ENCODE measurements at places on chromosomes 12 and 14. TPM values are rescaled to one million over a fixed set of nuclear protein-coding genes. Genes with fewer than 3 reads are reported as not detected.

DNA sequence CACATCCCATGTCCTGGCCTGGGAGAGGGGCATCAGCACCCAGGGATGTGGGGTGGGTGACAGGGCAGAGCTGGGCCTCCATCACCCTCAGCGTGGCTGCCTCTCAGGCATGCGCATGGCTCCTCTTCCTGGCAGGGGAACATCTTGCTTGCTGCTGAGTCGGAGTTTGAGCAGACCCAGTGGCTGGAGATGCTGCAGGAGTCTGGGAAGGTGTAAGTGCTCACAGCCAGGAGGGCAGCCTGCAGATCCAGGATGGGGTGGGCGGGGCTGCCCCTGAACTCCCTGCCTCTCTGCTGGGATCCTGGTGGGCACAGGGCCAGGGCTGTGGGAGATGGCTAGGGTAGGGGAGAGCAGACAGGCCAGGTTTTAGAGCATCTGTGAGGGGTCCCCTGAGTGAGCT lies 16.2 kb downstream of the PLEKHD1 start:
- H3K27ac ChIP-seq: no peak overlapping the region
- no peaks in the 10 kb centered on the region for H3K27me3 ChIP-seq

DNA sequence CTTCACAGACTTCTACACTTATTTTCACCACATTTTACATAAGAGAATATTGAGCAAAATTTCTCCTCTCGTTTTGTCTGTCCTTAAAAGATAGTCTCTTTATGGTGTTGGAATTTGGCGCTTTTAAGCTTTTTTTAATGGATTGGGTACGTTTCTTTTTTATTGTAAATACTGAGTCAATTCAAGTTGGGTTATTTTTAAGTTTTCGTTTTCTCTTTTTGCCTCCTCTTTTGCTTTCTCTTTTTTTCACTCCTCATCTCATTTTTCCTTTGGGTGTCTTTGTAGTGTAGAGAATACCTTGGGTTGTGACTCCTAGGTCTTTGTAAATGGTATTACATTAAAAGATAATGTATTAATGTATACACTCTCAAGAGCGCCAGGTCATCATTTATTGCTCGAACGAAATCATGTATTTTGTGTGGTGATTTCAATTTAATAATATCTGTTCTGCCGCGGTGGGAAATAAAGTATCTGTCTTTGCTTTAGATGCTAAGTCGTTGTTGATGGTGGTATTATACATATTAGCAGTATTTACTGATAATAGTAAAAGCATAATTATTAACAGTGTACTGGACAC lies 845 bp downstream of the TMX1 start:
- no peak for DNase-seq
- H3K4me1 ChIP-seq: peaks cover 6% of the 10 kb centered on the region
- peaks cover 17% of the 10 kb centered on the region for H3K36me3 ChIP-seq
- no peaks in the 10 kb centered on the region for H3K27me3 ChIP-seq
- peak overlapping the region; percentile 75 for H3K27ac ChIP-seq

NPAS3 gene
- total RNA-seq: 1.3 TPM

DNA sequence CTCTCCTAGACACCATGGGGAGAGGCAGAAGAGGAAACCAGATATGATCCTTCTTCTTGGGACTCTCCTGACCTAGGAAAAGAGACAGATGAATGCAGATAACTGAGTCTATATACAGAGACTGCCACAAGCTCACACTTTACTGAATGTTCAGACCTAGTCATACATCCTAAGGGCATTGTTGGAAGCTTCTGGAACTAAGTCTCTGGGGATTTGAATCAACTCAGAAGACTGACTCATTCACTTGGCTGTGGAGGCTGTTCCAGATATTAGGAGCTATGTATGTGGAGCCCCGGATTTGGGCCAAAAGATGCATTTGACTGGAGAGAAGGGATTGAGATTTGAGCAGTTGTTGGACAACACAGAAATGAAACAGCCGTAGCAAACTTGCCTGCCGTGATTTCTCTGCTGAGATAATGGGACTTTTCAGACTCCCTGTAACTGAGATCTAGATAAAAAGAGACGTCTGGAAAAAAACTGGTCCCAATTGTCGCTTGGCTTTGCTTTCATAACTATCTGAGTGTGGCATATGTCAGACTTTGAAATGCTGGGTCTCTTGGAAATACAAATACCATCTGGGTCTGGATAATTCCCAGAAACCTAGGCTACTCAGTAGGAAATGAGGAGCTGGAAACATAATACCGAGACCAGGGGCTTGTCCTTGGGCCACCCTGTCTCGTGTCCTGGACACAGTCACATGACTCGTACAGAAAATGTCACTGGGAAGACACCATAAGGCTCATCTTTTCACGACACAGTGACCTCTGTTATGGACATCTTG lies 396.8 kb downstream of the NUAK1 start:
- H3K27me3 ChIP-seq: no peaks in the 10 kb centered on the region
- no peak overlapping the region for H3K27ac ChIP-seq
- DNase-seq: peak; percentile 12
- no peak overlapping the region for H3K4me3 ChIP-seq

DNA sequence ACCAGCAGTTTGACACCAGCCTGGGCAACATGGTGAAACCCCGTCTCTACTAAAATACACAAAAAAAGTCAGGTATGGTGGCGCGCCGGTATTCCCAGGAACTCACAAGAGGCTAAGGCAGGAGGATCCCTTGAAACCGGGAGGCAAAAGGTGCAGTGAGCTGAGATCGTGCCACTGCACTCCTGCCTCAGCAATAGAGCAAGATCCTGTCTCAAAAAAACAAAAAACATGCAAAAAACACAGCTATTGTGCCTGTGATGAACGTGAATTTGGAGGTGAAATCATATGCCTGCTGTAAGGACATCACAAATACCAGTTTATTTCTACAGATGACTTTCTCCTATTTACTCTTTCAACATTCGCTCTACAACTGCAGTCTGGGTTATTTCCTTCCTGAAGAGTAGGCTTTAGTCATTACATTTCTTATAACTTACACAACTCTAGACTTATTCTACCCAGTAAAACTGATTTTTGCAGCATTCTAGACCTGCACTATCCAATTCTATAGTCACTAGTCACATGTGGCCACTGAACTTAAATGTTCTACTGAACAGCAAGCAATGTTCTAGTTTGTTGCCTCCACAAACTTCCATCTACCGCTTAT lies 48.3 kb downstream of the HNRNPC start:
- no peak for DNase-seq
- H3K27me3 ChIP-seq: no peaks in the 10 kb centered on the region
- peaks cover 93% of the 10 kb centered on the region for H3K36me3 ChIP-seq

OASL gene
- total RNA-seq: not detected

ESPL1 gene
- total RNA-seq: 29.5 TPM

TCL1B gene
- total RNA-seq: not detected

DNA sequence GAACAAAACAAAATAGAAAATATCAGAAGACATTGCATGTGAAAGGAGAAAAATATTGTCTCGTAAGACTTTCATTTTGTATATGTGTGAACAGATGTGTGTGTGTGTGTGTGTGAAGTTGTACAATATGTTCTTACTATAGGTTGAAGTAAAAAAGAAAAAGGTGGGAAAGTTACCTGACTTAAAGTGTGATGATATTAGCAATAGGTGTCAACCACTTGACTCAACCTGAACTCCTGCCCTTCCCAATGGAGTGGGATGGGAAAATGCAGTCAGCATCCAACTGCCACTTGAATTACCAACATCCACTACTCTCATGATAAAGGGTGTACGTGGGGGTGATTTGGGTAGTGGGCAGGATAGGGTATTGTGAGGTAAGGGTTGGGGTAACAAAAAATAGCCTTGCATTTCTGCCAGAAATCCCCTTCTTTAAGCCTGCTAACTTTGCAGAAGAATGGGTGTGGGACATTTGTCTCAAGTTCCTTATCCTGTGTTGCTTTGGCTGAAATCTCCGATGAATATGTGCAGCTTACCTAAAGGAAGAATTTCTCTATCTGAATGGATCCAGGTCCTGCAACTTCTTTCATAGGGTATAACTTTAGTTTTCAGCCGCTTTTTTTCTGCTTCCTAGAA lies 181.6 kb downstream of the CHST11 start:
- H3K27ac ChIP-seq: no peak overlapping the region
- H3K4me3 ChIP-seq: no peak overlapping the region
- DNase-seq: no peak
- H3K4me1 ChIP-seq: no peaks in the 10 kb centered on the region
- H3K36me3 ChIP-seq: no peaks in the 10 kb centered on the region

CYP46A1 gene
- total RNA-seq: 0.10 TPM

ETFBKMT gene
- total RNA-seq: 1.0 TPM

IL31 gene
- not detected for total RNA-seq

ABCC9 gene
- total RNA-seq: 1.2 TPM

DNA sequence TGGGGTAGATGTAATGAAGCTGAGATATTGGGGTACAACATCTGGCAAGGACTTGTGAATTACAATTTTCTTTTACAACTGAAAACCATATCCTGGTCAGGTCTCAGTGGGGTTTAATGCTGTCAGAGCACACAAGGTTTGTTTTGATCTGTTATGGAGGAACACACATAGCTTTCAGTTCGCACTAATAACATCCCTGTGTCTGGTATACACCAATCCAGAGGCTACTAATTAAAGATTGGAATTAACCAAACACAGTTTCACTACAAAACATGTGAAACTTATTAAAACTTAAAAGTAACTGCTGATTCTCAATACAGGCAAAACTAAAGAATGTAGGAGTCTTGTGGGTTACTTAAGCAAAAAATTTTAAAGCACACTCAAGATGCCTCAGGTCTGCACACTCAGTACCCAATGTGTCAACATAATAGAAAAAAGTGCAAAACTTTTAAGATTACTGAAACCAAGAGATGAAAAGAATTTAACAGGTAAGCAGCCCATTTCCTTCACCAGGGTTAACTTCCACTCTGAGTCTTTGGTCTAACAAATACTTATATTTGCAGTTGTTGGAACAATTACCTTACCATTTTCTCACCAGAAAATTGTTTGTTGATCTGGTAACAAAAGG lies 77.4 kb downstream of the LLPH start:
- peaks cover 2% of the 10 kb centered on the region for H3K4me1 ChIP-seq
- no peaks in the 10 kb centered on the region for H3K36me3 ChIP-seq
- no peaks in the 10 kb centered on the region for H3K27me3 ChIP-seq
- H3K27ac ChIP-seq: no peak overlapping the region

GRCh38 chr14:66135831-66136230 lies 350.3 kb upstream of the CCDC196 start:
- no peak for DNase-seq
- H3K4me1 ChIP-seq: no peaks in the 10 kb centered on the region
- H3K4me3 ChIP-seq: no peak overlapping the region
- H3K36me3 ChIP-seq: no peaks in the 10 kb centered on the region
- no peak overlapping the region for H3K27ac ChIP-seq

KRT80 gene
- total RNA-seq: 45.7 TPM

DNA sequence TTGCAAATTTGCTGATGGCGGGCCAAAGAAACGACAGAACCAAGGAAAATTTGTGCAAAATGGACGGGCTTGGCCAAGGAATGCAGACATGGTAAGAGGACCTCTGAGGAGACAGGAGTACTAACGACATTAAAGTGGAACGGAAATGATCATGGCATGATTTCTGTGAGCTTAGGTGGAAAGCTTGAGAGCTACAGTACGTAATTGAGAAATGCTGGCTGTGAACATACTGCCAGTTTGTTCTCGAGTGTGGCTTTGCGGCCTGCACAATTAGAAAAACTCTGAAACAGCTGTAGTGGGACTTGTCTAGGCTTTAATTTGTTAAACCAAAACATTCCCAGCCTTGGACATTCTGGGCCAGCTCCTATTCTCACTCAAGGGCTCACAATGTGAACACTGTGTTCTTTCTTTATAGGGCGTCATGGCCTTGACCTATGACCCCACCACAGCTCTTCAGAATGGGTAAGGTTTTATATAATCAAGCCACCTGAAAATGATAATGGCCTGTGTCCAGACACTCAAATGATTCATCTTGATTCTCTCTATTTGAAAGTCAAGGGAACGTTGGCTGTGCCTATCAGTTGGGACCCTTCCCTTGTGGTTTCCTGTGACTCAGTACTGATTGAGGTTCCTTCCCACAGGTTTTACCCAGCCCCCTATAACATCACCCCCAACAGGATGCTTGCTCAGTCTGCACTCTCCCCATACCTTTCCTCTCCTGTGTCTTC lies 48.5 kb downstream of the BAZ2A start:
- H3K4me3 ChIP-seq: no peak overlapping the region
- no peaks in the 10 kb centered on the region for H3K27me3 ChIP-seq
- no peak for DNase-seq
- H3K36me3 ChIP-seq: peaks cover 3% of the 10 kb centered on the region
- H3K27ac ChIP-seq: no peak overlapping the region

DNA sequence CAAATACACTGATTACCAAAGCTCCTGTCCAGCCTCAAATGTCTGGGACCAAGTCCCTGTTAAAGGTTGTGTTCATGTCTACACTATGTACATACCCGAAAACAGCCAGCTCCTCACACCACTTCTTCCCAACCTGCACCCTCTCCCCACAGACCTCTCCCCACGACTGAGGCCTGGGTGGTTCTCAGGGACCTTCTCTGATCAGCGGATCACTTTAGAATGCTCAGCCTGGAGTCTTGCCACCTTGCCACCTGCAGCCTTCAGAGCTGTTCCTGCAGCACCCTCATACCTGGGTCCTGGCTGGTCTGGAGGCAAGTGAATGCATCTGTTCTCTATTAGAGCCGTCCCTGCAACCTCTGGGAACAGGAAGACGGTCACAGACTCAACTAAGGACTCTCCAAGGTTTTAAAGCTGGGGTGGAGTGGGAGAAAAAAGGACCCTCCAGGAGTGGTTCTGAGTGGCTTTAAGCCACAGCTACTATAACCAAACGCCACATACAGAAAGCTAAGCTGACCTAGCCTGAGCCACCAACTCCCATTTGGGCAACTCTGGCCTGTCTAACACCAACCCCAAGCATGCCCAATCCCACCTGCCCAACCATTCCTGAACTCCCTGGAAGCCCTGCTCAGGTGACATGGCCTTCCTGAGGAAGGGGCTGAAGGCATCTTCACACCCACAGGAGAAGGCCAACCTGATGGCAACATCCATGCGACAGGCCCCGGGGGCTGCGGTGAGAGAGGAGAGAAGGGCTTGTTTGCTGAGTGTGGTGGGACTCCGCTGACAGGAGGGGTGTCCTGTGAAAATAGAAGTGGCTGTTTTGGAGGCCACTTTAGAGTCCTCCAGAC lies 8.6 kb downstream of the KRT2 start:
- no peaks in the 10 kb centered on the region for H3K4me1 ChIP-seq
- H3K27ac ChIP-seq: no peak overlapping the region
- no peaks in the 10 kb centered on the region for H3K36me3 ChIP-seq

BCL2L2 gene
- 22.3 TPM for total RNA-seq

DNA sequence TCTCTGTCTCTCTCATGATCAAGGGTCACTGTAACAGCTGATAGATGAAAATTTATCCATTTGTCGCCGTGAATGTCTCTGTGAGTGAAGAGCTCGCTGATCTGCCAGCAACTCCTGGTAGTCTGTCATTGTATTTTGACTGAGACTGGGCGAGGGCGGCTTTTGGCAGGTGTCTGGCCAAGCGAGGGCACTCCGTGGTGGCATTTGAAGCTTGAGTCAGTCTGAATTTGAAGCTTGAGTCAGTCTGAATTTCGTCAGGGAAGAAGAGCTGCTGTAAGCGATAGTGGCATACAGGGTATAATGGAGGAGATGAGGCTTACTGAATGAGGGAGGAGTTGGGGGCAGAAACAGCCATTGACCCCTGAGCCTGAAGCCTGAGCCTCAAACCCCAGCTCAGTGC lies 56.8 kb upstream of the FAM181A start:
- H3K36me3 ChIP-seq: no peaks in the 10 kb centered on the region
- no peak overlapping the region for H3K27ac ChIP-seq
- H3K27me3 ChIP-seq: no peaks in the 10 kb centered on the region

- DNase-seq: no peak
- H3K36me3 ChIP-seq: no peaks in the 10 kb centered on the region
- 0 out of 2 replicates have a peak, but pooled peaks cover 2% of the 10 kb centered on the region for H3K4me1 ChIP-seq
- no peaks in the 10 kb centered on the region for H3K27me3 ChIP-seq
Measured at GRCh38 chr12:28413460-28414109, 223.3 kb downstream of the CCDC91 start.

Data from SJCRH30 (cell line).